Subcutaneous preadipocyte (primary cell): ENCODE measurements at places on chromosomes 16 and 17. TPM values are rescaled to one million over a fixed set of nuclear protein-coding genes. Genes with fewer than 3 reads are reported as not detected.

DLX3 gene
- total RNA-seq = under 0.01 and 0.98 TPM in 2 replicates

HCRT gene
- total RNA-seq = not detected in 2 replicates

KRTAP9-8 gene
- not detected in 2 replicates for total RNA-seq

RAB37 gene
- under 0.01 and 0.20 TPM in 2 replicates for total RNA-seq

PPM1E gene
- total RNA-seq = under 0.01 TPM in 1 of 2 replicates, not detected in the other

TMEM92 gene
- total RNA-seq = not detected in 2 replicates

KRTAP2-2 gene
- total RNA-seq = not detected in 2 replicates

LHX1 gene
- total RNA-seq = not detected in 2 replicates

SMIM5 gene
- not detected in 2 replicates for total RNA-seq

WSCD1 gene
- 0.20 TPM in 1 of 2 replicates, not detected in the other for total RNA-seq

ZNF263 gene
- 28.7 and 41.1 TPM in 2 replicates for total RNA-seq

CACNG1 gene
- total RNA-seq = not detected in 2 replicates

PRSS27 gene
- total RNA-seq = 0.37 and 0.78 TPM in 2 replicates

STH gene
- not detected in 2 replicates for total RNA-seq

ABCA8 gene
- total RNA-seq = 22.7 and 47.4 TPM in 2 replicates

TAT gene
- total RNA-seq = not detected in 2 replicates

NLRC3 gene
- not detected in 2 replicates for total RNA-seq

DLX4 gene
- total RNA-seq = not detected in 2 replicates

PIMREG gene
- 21.7 and 22.0 TPM in 2 replicates for total RNA-seq

TNP2 gene
- not detected in 2 replicates for total RNA-seq

CTRB2 gene
- total RNA-seq = not detected in 2 replicates

ADGRG1 gene
- 2.9 and 6.8 TPM in 2 replicates for total RNA-seq

CALB2 gene
- total RNA-seq = not detected in 2 replicates

SYNGR3 gene
- total RNA-seq = 0.73 and 1.4 TPM in 2 replicates

ARL5C gene
- total RNA-seq = not detected in 2 replicates

FAM234A gene
- 50.4 and 52.9 TPM in 2 replicates for total RNA-seq

KLHL11 gene
- 19.1 and 30.3 TPM in 2 replicates for total RNA-seq

LRRC75A gene
- total RNA-seq = 1.1 and 1.4 TPM in 2 replicates

TOP3A gene
- total RNA-seq = 22.8 and 42.4 TPM in 2 replicates

HBA2 gene
- total RNA-seq = 0.73 TPM in 1 of 2 replicates, not detected in the other

SENP3 gene
- total RNA-seq = 69.1 and 70.0 TPM in 2 replicates

TBC1D26 gene
- not detected in 2 replicates for total RNA-seq

CCL2 gene
- 6.1 and 30.5 TPM in 2 replicates for total RNA-seq

GNGT2 gene
- not detected in 2 replicates for total RNA-seq
